IMR-90 (cell line): ENCODE measurements at places on chromosomes 4 and X. TPM values are rescaled to one million over a fixed set of nuclear protein-coding genes. Genes with fewer than 3 reads are reported as not detected.

MTMR8 gene
- total RNA-seq: under 0.01 TPM in 1 of 2 replicates, not detected in the other

AFM gene
- not detected in 2 replicates for total RNA-seq

SOX3 gene
- total RNA-seq: not detected in 2 replicates

ADAMTS3 gene
- 2.5 and 2.9 TPM in 2 replicates for total RNA-seq

MEPE gene
- total RNA-seq: not detected in 2 replicates
